ENCODE measurements at places on chromosomes 11 and 22.

- DNase-seq: no peak
These were observed 5.6 kb downstream of the SHANK3 start for GRCh38 chr22:50678218-50678650.

DNA sequence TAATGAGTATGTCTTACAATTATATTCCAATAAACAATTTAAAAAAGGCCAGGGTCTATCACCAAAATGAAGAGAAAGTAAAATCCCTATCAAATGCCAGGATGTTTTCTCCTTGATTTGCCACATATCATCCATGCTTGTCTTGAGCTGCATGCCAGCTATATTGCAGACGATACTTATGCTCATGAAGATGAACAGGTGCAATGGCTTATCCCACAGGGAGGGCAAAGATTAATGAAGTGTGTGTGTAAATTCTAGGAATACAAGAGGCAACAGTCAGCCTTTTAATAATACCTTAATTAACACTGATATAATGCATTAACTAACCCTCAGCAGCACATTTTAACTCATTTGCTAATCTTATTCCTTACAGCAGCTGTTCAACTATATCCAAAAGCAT is 850.5 kb downstream of the KCNA4 start:
- no peak for DNase-seq

GRCh38 chr22:47858773-47859306 is 1096.4 kb downstream of the TBC1D22A start:
- DNase-seq: no peak

DNA sequence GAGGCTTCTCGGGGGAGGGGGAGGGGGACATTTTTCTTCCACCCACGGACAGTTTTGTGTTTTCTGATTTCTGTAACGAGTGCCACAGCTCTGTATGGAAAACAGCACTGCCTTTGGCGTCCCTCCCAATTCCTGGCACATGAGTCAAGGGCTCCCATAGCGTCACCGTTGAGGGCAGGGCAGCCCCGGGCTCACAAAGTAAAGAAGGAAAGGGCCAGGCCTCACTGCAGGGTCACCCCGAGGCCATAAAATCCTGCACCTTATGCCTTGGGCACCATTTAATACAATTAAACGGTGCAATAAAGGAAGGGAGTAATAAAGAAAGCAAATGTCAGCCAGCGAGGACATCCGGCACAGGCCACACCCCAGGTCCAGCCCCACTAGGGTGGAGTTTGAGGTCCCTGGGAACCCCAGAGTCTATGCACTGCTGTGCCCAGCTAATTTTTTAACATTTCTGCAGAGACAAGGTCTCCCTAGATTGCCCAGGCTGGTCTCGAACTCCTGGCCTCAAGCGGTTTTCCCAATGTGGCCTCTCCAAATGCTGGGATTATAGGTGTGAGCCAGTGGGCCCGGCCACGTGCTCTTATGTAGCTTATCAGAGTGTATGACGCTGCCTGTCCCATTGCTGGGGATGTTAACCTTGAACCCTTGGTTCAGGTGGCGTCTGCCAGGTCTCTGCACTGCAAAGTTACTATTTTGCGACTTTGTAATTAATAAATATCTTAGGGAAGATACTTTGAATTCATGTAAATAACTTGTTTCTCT is 13.6 kb upstream of the MUC2 start:
- no peak for DNase-seq

DNA sequence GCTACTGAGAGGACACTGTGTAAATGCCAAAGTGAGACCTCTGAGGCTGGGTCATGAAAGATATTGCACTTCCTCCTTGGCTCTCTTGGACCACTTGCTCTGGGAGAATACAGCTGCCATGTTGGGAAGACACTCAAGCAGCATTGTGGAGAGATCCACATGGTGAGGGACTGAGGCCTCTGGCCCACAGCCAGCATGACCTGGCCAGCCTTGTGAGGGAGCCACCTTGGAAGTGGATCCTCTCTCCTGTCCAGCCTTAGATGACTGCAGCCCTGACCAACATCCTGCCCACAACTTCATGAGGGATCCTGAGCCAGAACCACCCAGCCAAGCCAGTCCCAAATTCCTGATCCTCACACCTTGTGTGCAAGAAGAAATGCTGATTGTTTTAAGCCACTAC is 30.4 kb downstream of the MB start:
- no peak for DNase-seq

DNA sequence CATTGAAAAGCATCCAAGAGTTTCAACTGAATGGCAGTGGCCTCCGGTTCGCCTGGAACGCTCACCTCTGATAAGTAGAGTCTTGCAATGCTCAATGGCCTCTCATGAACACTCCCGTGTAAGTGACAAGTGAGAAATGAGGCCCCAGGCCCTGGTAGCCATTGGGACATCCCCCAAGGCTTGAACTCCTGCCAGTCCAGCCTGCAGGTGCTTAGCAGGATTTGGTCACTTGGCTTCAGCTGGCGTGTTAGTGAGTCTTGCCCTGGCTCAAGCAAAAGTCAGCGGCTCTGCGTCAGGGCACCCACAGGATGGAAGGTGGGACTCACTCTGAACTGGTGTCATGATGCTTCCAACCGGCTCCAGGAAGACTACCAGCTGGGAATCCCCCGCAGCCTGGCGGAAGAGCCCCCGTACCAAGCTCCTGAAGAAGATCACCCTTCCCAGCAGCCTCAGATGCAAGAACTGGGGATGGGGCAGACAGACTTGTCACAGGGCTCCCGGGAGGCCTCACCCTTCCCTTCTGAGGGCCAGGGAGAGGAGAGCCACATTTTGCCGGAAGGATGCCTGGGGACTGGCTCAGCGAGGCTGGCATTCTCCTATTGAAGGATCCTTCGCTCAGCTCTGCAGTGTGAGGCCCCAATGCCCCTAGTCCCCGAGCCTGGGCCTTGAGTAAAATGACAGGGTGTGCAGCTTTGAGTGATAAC is 19.3 kb downstream of the MB start:
- no peak for DNase-seq

DNA sequence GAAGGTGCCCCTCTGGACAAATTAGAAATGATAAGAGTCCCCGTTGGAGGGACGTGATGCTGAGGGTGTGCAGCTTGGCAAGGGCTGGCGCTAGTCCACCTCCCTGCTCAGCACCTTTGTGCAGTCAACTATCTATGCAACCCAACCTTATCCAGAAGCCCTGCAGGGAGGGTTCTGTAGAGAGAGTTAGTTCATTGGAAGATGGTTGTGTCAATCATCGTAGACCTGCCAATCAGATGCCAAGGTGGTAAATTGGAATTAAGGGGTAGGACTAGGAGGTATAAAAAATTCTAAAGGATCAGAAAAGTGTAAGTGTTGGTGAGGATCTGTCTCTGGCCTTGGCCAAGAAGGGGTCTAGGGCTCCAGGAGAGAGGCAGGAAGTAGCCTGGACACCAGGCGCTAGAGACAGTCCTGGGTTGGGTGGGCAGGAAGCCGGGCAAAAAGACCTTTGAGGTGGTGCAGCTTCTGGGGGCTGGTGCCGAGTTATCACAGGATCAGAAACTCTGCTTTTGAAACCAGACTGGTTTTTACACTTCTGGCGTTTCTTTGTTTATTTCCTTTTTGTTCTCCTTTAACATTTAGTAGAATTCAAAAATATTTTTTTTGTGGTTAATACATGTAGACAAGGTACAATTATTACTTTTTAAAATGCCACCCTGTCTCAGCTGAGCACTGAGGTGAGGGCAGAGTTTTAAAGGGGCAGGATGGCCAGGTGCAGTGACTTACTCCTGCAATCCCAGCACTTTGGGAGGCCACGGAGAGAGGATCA is 1.6 kb downstream of the C1QTNF6 start:
- peak; percentile 54 for DNase-seq

GRCh38 chr11:75272391-75272790 is 31.8 kb downstream of the TPBGL start:
- no peak for DNase-seq

DNA sequence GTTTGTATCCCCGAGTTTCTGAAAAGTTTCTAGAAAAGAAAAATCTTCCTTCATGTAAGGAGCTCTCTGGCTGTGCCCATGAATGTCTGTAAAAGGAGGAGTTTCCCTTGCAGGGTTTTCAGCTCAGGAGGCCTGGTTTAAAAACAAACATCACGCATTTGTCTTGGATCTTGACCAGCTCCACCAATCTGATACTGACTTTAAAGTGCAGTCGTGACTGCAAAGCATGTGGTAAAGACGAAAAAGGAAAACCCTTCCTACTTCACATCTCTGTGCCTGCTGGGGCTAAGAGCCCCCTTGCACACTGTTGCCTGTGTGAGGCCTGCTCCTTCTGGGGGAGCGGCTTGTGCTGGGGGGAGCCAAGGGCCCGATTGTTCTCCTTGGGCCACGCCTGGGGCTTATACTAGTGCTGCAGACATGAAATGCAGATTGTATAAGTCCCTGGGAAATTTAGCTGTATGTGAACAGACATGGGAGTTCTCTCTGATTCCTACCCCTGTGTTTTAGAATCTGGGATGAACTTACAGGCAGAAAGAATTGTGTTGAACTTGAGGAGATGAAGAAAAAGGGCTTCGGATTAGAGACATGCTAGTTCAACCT is 62.1 kb downstream of the ADAMTS15 start:
- no peak for DNase-seq

DNA sequence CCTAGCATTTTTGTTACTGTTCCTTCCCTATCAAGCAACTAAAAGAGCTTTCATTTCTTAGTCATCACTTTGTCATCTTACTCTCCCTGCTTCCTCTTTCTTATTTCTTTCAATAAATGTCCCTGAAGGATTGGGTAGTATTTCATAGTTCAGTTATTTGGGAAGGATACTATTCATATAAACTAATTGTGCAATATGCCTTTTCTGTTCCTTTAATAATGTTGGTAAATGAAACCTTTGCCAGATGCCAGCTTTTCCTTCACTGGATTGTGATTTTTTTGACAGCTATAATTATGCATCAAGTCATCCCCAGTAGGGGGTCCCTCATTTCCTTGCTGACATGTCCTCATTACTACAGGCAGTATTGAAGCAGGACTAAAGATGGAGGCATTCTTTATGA is 101.7 kb downstream of the ATM start:
- DNase-seq: no peak

- no peak for DNase-seq
These were observed 1321.7 kb downstream of the TBC1D22A start for GRCh38 chr22:48084041-48084728.

DNA sequence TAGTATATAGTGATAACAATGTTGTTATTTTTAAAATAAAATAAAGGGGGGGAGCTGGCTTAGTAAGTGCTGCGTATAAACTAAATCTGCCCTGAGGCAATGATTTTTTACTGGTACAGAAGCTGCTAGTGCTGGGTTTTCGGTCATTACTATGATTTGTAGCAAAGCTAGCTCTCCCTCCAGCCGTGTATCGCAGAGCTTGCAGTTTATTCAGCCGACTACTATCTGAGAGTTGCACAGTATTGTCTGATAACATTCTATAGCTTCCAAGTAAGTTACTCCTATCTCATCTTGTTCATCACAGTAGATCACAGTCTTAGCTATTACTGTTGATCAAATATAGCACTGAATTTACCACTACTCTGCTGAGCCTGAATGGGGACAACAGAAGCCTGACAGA is 805.5 kb upstream of the ARHGAP42 start:
- no peak for DNase-seq

GRCh38 chr11:69121021-69121420 is 34.7 kb upstream of the SMIM38 start:
- no peak for DNase-seq

GRCh38 chr22:20424932-20425565 is 12.6 kb downstream of the SCARF2 start:
- no peak for DNase-seq

GRCh38 chr11:125088576-125089455 is 22.6 kb downstream of the TMEM218 start:
- DNase-seq: no peak

GRCh38 chr11:37558619-37559210 is 960.7 kb upstream of the RAG2 start:
- DNase-seq: no peak

- no peak for DNase-seq
These were observed 26.4 kb downstream of the IGLL5 start for GRCh38 chr22:22913989-22914388.

- DNase-seq: no peak
These were observed 71.1 kb downstream of the LARGE2 start for GRCh38 chr11:45993531-45994001.

GRCh38 chr11:58628446-58628845 is 6.0 kb downstream of the CNTF start:
- DNase-seq: no peak

- DNase-seq: peak; percentile 32
These were observed 16.3 kb downstream of the CHRDL2 start for GRCh38 chr11:74714904-74715303.

DNA sequence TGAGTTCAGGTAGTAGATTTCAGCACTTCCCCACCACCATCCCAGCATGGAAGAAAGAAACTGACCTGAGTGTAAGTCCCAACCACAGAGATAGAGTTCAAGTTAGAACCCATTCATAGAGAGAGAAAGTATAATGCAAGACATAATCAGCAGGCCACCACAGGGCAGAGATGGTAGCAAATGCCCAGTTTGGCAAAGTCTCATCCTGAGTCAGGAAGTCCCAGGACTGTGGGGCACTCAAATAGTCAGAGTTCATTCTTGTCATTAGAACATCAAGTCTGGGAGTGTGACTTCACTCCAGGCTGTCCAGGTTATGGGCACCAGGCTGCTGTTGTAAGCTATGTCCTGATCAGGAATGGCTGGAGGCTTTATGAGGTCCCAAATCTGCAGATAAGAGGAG is 72.0 kb upstream of the USP47 start:
- no peak for DNase-seq

DNA sequence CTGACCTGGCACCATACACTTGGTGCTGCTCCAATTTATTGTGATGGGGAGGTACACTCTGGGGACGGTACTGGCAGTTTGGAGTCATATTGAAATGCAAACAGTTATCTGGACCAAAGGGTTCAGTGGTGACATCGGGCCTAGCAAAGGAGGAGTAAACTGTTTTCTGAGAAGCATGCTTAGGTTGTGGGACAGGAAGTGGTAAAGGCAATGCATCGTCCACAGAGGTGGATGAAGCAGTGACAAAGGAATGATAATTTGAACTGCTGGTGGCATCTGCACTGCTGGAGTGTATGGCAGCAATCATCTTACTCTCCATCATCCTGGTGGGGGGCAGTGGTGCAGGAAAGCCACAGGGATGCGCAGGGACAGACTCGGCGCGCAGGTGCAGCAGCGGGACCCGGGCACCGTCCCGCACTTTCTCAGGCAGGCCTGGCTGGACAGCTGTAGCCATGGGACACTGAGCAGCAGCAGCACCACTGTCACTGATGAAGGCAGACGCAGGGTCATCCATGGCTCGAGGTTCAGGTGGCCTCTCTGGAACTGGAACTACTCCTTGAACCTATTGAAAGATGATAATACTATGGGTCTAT is 28.0 kb upstream of the TP53AIP1 start:
- no peak for DNase-seq

Data from stimulated activated CD8-positive, alpha-beta memory T cell treated with anti-CD3 and anti-CD28 coated beads, Interleukin-4, amount 100 ng/mL, for 48 hours (primary cell).